HuH-7 (cell line): ENCODE measurements at places on chromosomes 3 and 15.
A peak's percentile ranks its signal among the peaks of the same experiment; 100 is the strongest.

DNA sequence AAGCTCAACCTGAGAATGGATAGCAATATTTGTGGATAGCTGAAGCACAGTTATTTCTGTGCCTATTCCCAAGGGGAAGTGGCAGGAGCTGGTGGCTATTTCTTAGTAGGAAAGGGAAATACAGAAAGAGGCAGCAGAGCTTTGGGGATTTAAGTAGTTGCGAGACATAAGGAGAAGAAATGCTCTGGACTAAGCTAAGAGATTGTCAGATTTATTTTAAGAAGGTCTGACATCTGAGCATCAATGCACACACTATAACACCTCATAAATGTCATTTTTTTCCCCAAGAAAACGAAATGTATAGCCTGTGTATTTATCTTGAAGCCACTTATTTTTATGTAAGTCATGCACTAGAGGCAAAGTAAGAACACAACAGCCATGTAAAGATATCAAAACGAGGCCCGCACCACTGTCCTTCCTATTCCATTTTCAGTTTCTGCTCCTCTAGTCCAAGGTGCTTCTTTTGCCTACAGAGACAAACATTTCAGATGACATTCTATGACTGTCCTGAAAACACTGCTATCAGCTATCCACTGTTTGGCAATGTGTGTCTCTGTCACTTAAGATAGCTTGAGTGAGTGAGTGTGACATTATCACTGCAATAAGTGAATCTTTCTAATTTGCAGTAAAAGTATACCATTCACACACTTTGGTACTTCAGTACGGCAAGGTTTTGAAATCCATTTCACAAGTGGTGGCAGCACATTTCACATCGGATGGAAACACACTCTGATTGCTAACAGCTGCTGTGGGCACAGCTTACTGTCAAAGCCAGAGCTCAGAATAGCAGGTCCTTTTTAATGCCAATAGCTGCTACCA, 62.7 kb upstream of the ICE2 start:
- no peak for DNase-seq

GRCh38 chr3:112013058-112013783, 14.5 kb downstream of the TAGLN3 start:
- DNase-seq = peak; percentile 68

DNA sequence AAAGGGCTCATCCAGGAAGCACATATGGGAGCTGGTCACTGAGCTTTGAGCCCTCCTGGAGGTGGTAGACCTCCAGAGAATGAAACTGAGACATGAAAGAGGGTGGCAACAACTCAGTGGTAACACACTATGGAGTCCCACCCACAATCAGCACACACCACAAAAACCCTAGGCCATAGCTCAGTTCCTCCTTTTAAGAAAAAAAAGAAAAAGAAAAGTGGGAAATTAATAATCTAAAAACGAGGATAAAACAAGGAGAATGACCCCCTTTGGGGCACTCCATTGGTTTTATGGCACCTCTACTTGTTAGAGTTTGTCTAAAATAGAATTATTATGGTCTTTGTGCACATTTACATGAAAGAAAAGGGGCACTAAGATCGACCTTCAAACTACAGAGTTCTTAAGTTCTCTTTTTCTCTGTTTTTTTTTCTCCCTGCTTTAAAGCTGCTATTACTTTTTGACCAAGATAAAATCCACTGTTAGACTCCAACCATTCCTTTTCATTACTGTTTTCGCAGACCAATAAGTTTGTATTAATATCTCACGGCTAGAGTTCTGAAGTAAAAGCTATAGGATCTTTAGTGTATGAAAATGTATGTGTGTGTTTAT, 40.2 kb upstream of the ZBTB20 start:
- DNase-seq = no peak

DNA sequence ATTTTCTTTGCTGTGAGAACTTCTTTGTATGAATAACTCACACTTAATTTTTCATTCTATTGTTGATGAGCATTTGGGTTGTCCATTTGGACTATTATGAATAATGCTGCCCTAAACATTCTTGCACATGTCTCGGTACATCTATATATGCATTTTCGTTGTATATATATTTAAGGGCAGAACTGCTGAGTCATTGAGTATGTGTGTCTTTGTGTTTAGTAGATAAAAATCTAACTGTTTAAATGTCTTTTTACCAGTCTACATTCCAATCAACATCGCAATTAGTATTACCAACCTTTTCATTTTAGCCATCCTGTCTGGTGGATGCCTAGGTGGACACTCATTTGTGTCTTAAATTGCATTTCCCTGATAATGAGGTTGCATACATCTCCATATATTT, 144.4 kb downstream of the UACA start:
- no peak for DNase-seq

DNA sequence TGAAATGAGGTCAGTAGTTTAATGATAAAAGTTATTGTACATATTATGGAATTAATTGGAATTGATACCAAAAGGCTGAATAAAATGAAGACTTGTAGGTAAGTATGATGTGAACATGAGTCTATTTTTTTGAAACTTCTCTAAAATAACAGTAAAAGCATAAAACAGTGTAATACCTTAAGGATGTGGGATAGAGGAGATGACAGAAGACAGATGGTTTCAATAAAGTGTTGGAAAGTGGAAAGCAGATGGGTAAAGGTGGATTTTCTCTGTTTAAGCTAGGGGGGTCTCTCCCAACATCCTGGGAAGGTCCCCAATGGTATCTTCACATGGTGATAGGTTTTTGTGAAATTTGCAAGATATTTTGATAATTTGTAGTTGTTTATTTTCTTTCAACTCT, 41.6 kb downstream of the GMPS start:
- DNase-seq = no peak

GRCh38 chr3:188918093-188918492, 253.7 kb upstream of the TPRG1 start:
- DNase-seq = no peak

GRCh38 chr3:79515072-79515471, 252.7 kb downstream of the ROBO1 start:
- DNase-seq = no peak

- DNase-seq = peak; percentile 20
Measured at GRCh38 chr3:150412561-150413231, 4.6 kb downstream of the TSC22D2 start.

- DNase-seq = no peak
Measured at GRCh38 chr3:124277144-124277890, 285.4 kb upstream of the ROPN1 start.

GRCh38 chr3:147409143-147410115, at the start of gene ZIC1:
Gene ZIC1, plus strand, starts transcription at chr3:147409365. Its CDS starts 748 bp downstream, at chr3:147410113.
- peak; percentile 55 for DNase-seq
